Amniotic stem cell (primary cell): ENCODE measurements at places on chromosomes 11 and 22.
A peak's percentile ranks its signal among the peaks of the same experiment; 100 is the strongest.

DNA sequence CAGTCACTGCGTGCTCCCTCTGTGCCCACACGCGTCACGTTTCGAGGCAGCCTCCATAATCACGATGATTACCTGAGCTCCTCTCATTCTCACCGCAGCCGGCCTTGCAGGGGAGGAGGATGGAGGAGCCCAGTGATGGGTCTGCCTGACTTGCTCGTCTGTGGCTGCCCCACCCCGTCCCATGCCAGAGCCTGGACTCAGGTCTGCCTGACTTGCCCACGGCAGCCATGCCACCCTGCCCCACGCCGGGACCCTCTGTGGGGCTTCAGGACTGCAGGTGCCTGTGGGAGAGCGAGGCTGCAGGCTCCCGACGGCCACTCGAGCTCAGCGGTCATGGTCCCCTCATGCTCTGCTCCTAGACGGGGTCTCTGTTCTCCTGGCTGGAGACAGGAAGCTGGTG, 1025.1 kb downstream of the BRD1 start:
- DNase-seq: no peak

DNA sequence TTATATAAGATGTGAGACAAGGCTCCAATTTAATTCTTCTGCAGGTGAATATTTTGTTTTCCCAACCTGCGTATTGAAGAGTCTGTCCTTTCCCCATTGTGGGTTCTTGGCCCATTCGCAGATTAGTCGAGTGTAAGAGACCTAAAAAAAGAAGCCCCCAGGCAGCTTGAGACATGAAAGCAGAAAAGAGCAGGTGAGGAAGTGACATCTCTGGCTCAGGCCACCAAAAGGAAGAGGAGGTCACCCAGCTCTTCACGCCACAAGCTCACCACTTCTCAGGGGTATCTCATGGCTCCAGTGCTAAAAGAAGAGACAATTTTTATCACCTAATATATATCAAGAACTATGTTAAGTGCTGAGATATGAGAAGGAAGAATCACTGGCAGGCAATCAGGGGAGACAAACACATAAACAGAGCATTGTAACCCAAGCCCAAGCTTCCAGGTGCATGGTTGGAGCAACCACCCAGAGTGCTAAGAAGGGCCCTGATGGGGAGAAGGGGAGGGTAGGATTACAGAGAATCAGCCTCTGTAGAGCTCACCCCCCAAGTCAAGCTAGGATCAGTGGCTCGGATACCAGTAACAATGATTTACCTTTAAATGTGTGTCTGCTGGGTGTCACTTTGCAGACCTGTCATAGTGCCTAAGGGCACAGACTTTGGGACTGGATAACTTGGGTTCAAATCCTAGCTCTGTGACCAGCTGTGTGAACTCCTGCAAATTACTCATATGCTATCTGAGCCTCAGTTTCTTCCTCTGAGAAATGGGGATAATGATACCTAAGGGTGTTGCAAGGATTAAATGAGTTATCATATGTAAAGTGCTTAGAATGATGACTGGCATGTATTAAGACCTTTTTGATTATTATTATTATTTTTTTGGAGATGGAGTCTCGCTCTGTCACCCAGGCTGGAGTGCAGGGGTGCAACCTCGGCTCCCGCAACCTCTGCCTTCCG, 39.2 kb downstream of the MCHR1 start:
- no peak for DNase-seq

GRCh38 chr11:105878510-105878909, 143.5 kb downstream of the MSANTD4 start:
- no peak for DNase-seq

GRCh38 chr11:6871278-6871677, 5.1 kb upstream of the OR10A4 start:
- no peak for DNase-seq

DNA sequence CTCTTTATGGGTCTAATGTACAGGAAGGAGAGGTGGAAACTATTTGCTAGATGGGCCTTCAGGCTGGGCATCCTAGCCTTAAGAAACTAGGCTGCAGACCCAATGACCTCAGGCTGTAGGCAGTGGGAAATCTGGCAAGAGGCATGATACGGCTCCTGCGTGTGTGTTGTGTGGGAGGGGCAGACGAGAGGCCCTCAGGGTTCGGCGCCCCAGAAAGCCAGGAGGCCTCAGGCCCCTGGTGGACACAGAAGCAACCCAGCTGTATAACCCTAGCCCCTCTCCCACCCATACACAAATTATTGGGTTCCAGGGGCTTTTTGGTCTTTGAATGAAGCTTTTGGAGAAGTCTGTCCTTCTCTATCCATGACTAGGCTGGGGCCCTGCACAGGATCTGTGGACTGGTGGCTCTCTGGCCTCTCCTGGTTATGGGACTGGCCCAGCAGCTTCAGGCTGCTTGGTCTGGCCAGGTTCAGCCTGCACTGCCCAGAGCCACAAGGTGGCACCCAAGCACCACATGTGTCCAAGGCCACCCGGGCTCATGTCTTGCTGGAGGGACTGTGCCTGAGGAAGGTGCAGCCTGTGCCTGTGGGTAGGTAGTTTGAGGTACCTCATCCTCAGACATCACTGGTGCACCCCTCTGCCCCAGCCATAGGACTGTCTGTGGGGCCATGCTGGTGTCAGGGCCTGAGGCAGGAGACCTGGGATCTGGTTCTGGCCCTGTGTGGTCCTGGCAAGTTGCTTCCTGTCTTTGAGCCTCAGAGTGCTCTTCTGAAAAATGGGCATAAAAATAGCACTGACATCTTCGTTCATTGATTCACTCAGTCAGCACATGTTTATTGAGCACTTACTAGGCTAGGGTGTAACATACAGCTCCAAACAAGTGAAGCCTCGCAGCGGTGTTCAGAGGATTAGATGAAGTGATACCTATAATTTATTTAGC, 87.5 kb downstream of the RRM1 start:
- peak; percentile 25 for DNase-seq

- DNase-seq: no peak
These were observed 27.3 kb downstream of the RRP7A start for GRCh38 chr22:42492323-42492690.

DNA sequence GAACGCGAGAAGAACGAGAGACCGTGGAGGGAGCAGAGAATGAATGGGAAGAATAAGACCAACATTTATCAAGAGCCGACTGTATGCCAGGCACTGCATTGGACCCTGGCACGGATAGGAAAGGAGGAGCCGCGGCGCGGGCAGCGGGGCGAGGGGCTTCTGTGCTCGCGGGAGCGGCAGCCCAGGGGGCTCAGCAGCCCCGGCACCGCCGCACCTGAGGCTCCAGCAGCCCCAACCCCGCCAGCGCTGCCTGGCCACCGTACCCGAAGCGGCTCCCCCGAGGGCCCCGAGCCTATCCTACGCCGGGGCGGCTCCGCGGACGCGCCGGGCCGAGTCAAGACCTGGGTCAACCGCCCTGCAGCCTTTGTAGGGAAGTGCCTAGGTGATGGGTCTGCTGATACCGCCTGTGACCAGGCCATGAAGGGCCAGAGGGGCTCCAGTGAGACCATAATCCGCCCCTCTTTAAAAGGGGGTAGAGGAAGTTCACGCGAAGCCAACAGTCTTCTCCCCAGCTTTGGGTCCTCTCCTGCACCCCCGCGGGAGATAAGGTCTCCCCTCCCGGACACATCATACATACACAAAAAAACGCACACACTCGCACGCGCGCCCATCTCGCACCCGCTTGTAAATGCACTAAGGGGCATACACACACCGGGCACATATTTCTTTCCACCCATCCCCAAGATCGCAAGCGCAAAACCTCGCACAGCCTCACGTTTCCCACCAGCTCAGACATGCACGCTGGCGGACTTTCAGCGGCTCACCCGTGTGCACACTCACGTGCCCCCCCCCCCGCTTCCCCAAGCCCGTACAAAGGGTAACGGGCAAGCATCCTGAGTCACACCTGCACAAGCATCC, 935 bp upstream of the RTN4RL2 start:
- no peak for DNase-seq

GRCh38 chr11:100941033-100941432, 188.6 kb downstream of the PGR start:
- DNase-seq: no peak

DNA sequence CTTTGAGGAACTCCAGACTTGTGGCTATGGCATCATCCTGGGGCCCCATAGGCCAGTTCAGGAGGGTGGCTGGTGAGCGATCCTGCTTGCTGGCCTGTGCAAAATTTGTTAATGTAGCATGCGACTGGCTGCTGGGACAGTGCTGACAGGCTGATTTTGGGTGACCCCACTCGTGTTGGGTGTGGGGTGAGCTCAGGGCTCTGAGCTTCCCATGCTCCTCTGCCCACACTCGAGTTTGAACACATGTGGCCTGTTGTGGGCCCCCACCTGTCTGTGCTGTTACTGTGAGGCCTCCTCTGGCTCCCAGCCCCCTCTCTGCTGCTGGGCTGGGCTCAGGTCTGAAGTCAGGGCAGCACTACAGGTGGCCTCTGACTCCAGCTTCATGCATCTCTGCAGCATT, 64.4 kb upstream of the MYEOV start:
- DNase-seq: no peak

DNA sequence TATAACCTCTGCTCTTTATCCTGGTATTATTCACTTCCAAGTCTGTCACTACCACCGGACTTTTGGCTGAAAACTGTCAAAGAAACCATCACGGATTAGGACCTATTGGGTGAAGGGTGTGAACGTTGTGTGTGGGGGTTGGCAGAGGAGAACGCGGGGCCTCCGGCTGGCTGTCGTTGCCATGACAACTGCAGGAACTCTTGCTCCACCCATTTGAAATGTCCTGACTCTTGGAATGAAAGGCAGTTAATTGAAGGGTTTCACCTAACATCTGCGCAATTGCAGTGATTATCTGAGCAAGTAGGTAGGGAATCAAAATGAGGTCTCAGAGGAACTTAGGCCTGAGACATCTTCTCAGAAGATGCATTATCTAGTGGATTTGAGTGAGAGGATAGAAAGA, 60.9 kb upstream of the CLMP start:
- DNase-seq: no peak

- DNase-seq: peak; percentile 32
These were observed 60.8 kb upstream of the CCDC179 start for GRCh38 chr11:22920939-22921565.

- no peak for DNase-seq
These were observed 257.0 kb upstream of the C11orf87 start for GRCh38 chr11:109165035-109165434.

- DNase-seq: no peak
These were observed 40.3 kb downstream of the CHKA start for GRCh38 chr11:68080860-68081259.

GRCh38 chr11:72788241-72788640, 5.6 kb downstream of the STARD10 start:
- no peak for DNase-seq

- no peak for DNase-seq
These were observed 289.4 kb downstream of the TENM4 start for GRCh38 chr11:79151396-79151795.

GRCh38 chr11:40514124-40514523, 945.3 kb downstream of the LRRC4C start:
- DNase-seq: no peak

DNA sequence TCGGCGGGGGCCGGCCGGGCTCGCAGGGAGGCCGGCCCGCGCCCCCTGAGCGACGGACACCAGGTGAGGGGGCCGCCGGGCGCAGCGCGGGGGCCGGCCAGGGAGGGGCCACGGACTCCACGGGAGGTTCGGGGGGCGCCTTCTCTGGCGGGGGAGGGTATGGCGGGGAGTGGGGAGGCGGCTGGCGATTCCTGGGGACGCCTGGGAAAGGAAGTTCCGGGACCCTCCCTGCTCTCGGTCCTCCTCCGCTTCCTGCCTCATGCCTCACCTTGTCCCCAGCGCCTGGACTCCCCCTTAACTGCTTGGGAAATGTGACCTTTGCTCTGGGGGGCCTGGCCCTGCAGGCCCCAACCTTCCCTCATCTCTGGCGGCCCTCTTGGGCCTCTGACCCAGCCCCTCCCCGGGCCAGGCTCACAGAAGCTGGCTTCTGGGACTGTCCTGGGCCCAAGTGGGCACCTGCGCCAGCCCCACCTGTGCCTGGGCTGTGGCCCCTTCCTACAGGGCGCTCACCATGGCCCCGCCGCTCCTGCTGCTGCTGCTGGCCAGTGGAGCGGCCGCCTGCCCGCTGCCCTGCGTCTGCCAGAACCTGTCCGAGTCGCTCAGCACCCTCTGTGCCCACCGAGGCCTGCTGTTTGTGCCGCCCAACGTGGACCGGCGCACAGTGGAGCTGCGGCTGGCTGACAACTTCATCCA, 516 bp downstream of the LRFN4 start:
- no peak for DNase-seq

GRCh38 chr11:9473408-9473807, 12.6 kb downstream of the ZNF143 start:
- no peak for DNase-seq

GRCh38 chr11:121536126-121536525, 83.4 kb upstream of the SORL1-AS1 start:
- DNase-seq: no peak

- DNase-seq: no peak
These were observed 190.6 kb downstream of the GUCY1A2 start for GRCh38 chr11:106827687-106828086.

GRCh38 chr11:61416941-61417340, 12.8 kb downstream of the CPSF7 start:
- no peak for DNase-seq

GRCh38 chr11:117792241-117792640, 4.8 kb downstream of the DSCAML1 start:
- DNase-seq: no peak

DNA sequence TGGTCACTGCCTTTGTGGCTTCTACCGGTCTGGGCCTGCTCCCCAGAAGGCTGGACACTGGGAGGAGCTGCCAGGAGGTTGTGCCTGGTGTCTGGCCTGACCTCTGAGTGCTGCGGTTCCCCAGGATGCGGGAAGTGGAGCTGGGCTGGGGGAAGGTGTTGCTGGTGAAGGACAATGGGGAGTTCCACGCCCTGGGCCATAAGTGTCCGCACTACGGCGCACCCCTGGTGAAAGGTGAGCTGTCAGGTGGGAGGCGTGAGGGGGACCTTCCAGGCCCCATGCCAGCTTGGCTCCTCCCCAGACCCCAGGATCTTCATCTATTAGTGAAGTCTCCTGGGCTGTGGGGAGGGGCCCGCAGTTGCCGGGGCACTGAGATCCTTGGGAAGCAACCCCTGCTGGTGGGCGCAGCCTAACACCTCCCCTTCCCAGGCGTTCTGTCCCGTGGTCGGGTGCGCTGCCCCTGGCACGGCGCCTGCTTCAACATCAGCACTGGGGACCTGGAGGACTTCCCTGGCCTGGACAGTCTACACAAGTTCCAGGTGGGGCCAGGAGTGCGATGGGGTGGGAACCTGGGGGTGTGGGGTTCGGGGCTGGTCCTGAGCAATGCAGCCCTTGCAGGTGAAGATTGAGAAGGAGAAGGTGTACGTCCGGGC, 6.7 kb downstream of the AIFM3 start:
- DNase-seq: no peak

DNA sequence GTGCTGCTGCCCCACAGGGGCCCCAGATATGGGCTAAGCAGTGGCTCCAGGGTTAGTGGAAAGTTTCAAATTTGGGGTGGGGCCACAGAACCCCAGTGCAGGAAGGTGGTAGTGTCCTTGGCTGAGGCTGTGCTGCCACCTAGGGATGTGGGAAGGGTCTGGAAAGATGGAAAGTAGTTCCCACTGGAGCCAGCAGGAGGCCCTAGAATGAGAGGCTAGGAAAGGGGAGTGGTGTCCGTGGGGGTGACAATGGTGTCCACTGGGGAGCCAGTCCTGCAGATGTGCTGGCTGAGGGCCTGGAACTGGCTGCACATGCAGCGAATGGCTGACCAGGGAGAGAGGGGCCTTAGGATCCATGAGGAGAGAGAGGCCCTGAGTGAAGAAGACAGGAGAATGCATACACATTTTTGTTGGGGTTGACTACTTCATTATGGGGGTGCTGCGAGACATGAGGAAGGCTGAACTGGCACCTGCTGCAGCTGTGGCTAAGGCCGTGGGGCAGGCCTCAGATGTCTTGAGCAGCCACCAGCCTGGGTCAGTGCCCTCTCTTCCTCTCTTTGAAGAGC, 21.1 kb downstream of the RFPL3 start:
- DNase-seq: no peak

- no peak for DNase-seq
These were observed 19.7 kb downstream of the GGTLC2 start for GRCh38 chr22:22663861-22664800.
